ENCODE measurements at places on chromosomes 6 and 20.

DNA sequence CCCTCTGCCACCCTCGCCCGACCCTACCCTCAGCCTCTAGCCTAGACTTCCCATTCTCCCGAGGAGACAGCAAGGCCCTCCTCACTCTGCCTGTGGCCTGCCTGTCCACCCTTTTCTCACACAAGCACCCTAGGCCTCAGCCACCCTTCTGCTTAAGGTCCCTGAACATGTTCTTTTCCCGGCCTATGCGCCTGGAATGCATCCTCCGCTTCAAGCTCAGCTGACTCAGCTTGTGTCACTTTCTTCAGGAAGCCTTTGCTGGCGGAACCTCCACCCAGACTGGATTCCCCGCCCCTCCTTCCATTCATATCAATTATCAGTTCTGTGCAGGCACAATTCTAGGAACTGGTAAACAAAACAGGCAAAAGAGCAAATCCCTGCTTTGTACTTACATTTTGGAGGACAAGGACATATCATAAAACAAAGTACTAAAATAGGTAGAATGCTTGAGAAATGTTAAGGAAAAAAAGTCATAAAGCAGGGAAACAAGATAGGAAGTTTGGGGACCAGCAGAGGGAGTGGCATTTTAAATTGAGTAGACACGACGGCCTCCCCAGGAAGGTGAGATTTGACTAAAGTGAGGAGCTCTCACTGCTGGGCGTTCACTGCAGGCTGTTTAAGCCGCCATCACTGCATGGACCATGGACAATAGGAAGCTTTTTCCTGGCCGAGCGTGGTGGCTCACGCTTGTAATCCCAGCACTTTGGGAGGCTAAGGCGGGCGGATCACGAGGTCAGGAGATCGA lies 17.9 kb upstream of the SNHG17 start:
- DNase-seq = peak; percentile 68

DNA sequence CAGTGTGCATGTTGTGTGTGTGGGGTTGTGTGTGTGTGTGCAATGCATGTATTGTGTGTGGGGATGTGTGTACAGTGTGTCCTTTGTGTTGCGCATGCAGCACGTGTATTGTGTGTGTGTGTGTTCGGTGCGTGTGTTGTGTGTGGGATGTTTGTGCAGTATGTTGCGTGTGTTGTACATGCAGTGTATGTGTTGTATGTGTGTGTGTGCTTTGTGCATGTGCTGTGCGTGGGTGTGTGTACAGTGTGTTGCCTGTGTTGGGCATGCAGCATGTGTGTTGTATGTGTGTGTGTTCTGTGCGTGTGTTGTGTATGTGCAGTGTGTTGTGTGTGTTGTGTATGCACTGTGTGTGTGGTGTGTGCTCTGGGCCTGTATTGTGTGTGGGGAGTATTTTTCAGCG lies 52.7 kb downstream of the CDH4 start:
- no peak for DNase-seq

DNA sequence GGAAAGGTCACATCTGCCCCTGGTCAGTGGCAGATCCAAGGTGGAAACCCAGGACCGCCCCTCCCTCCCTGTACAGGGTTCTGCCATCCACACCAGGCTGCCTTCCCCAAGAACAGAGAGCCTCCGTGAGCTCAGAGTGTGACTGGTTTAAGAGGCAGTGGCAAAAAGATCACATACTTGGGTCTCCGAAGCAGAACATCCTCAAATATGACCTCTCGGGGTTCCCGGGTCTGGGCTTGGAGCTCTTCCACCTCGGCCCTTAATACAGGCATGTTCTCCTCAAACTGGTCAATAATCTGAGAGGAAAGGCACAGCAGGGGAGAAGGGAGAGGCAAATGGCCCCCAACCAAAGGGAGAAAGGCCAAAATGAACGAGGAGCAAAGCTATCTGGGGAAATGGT lies 14.8 kb downstream of the C20orf96 start:
- no peak for DNase-seq

GRCh38 chr20:17933711-17934110 lies 34.9 kb downstream of the SNX5 start:
- no peak for DNase-seq

GRCh38 chr6:113564371-113565171 lies 292.6 kb upstream of the MARCKS start:
- peak; percentile 41 for DNase-seq

DNA sequence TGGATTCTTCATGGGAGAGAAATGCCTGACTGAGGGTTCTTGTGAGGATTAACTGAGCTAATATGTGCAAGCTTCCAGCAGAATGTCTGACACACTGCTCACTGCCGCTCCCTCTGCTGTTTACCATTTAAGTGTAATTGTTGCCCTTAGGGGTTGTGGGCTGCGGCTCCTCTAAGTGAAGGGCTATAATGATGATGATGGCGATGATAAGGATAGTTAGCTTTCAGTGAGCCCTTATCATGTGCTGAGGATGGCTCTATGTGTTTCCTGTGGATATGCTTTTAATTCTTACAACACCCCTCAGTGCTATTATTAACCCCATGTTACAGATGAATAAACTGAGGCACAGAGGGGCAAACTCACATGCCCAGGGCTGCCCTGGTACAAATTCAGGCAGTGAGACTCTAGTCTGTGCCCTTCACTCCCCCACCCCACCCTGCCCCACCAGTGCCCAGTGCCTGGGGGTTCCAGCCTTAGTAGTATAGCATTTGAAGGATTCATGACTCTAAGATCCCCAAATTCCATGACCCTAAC lies 33.4 kb downstream of the TGM2 start:
- no peak for DNase-seq

Measured in kidney tubule cell (primary cell).